ENCODE measurements at places on chromosomes 5 and 9. TPM values are rescaled to one million over a fixed set of nuclear protein-coding genes. Genes with fewer than 3 reads are reported as not detected.

- DNase-seq: no peak
Measured at GRCh38 chr9:7045361-7045760, 287.6 kb downstream of the KDM4C start.

DNA sequence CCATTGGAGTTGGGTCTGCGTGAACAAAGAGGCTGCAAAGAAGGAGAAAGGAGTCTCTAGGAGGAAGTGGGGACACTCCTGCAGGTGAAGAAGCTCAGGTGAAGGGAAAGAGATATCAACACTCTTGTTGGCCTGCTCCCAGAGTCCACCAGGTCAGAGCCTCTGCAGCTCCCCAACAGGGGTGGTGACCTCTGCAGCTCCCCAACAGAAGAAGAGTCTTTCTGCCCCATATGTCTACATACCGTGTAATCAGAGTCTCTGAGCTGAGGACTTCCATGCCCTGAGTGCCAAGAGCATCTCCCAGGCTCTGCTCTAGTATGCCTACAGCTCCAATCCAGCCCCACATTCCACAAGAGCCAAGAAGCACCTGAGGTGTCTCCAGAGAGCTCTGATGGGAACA, 67.4 kb upstream of the TRPC7 start:
- DNase-seq: no peak

GRCh38 chr5:178308541-178309092, 76.0 kb upstream of the PHYKPL start:
- no peak for DNase-seq

DNA sequence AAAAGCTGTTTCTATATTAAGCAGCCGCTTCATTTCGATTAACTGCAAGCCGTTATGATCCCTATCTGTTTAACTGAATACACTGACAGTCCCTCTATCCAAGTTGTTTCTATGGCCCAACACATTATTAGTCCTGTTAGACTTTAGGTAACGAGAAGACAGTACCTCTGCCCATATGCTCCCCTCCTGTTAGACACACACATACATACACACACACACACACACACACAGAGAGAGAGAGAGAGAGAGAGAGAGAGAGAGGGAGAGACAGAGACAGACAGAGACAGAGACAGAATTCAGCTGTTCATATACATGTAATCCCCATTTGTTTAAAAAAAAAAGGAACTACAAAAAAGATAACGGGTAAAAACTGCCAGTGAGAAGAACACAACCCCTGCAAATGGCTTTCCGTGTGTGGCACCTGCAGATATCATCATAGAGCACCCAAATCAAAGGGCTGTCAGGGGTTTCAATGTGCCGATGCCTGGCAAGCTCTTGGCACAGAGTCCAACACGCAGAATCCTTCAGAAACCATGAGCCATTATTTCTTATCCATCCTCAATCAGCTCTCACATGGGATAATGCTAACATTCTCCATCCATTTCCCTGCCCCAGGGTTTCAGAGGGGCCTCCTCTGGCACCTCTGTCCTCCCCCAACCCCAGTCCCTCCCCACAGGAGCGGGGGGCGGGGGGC, 144.0 kb downstream of the MYO10 start:
- no peak for DNase-seq

- DNase-seq: no peak
Measured at GRCh38 chr9:115757461-115757860, 396.1 kb upstream of the PAPPA start.

DNA sequence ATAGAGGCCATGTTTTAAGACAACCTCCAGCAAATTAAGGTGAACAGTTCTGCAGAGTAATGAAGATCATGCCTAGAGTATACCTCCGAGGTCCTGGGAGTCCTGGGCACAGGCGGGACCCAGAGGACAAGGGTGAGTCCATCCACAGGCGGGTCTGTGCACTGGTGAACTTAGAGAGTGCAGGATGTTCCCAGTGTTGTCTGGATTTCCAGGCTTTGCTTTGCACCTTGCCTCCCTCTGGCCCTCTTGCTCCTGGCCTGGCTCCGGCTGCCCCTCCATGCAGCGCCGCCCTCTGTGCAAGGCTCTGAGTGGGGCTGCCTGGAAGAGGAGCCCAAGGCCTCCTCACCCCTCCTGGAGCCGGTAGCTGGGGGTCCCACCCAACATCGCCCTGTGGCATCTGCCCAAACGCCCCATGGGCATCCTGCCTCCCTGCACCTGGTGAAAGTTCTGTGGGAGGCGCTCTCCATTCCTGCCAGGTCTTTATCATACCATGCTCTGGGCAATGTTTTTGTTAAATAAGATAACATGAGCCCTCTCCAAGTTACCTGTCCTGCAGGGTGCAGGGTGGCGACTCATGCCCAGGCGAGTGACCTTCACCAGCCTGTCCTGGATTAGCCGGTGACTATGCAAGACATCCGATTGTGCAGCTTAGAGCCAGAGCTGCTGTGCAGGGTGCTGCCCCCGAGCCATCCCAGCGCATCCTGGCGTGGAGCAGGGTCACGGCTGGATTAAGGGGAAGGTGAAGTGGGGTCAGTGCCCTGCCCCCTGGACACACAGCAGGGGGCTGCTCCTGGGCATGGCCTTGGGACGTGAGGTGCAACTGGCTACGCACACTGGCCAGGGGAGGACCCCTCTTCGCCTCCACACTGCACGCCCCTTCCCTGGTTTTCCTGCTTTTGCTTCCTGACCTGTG, 41.3 kb upstream of the LPCAT1 start:
- DNase-seq: no peak

DNA sequence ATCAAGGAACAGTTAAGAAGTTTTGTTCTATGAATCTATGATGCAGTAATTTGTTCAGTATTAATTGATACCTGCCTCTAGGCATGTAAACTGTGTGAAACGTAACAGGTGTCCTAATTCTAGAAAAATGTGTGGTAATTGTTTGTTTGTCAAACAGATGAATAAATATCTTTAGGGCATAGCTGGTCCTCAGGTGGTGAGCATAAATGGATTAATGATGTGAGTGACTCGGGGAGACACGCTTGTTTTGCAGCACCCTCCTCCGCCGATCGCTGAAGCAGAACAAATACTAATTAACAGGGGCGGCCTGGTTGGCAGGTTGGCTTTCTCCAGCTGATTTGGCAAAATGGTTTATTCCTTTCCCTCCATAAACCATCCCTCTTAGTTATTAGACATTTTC, 88.8 kb downstream of the TLE4 start:
- no peak for DNase-seq

- DNase-seq: no peak
Measured at GRCh38 chr5:179923436-179923835, 15.7 kb upstream of the TBC1D9B start.

- DNase-seq: no peak
Measured at GRCh38 chr9:70222354-70222753, 36.4 kb upstream of the SMC5 start.

- no peak for DNase-seq
Measured at GRCh38 chr5:127801751-127802476, 98.7 kb downstream of the CCDC192 start.

The UBE2QL1 gene
- not detected for polyA plus RNA-seq

Data from muscle of arm (tissue), 14 donors.